Ovary (tissue), 10 donors: ENCODE measurements at places on chromosomes 4 and X. TPM values are rescaled to one million over a fixed set of nuclear protein-coding genes. Genes with fewer than 3 reads are reported as not detected.
A peak's percentile ranks its signal among the peaks of the same experiment; 100 is the strongest.

DNA sequence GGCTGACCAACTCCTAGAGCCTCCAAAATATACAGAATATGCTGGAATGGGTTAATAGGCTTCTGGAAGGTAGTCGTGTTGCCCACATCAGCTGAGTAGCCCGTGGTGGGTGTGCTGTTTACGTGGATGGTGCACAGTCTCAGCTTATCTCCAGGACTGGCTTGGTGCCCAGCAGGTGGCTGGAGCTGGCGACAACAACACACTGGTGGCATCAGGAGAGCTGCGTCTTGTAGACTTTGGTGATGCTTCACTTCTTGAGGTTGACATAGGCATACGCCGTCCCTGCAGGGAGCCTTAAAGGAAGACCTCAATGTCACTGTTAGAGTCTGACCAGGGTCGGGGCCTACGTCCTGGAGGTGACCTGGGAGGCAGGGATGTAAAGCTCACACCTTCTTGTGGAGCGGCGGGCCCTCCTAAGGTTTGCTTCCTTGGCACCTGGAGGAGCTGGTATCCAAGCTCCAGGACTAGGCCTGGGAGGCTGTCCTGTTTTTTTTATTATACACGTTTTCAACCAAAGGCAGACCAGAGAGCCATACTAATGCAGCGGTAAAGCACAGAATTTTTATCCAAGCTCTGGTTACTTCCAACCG lies 26.5 kb upstream of the RBMX start:
- no peak overlapping the region for H3K27ac ChIP-seq
- no peak overlapping the region for H3K4me3 ChIP-seq
- no peak for DNase-seq
- no peaks in the 10 kb centered on the region for H3K4me1 ChIP-seq
- H3K36me3 ChIP-seq = no peaks in the 10 kb centered on the region

TBC1D19 gene
- 20.9 TPM for total RNA-seq

DNA sequence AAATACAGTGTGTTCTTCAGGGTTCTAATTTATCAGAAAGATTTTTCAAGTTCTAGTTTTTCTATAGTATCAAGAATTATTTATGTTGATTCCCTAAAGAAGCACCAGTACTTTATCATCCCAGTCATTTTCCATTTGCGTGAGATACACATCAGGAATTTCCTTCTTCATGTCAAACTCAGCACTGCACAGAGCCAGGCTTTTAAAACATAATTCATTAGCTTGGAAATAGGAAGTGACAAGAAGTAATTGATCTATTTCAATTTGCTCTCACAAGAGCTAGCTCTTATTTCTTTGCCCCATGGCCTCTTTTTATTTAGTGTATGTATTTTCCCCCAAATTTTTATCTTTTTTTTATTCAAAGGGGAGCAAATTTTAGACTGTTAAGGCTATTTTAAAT lies 13.0 kb upstream of the SLC10A4 start:
- no peak overlapping the region for H3K27ac ChIP-seq
- no peaks in the 10 kb centered on the region for H3K36me3 ChIP-seq
- DNase-seq = no peak
- H3K4me1 ChIP-seq = no peaks in the 10 kb centered on the region
- no peaks in the 10 kb centered on the region for H3K27me3 ChIP-seq

PDLIM3 gene
- total RNA-seq = 139 TPM

SERPINA7 gene
- total RNA-seq = not detected

DNA sequence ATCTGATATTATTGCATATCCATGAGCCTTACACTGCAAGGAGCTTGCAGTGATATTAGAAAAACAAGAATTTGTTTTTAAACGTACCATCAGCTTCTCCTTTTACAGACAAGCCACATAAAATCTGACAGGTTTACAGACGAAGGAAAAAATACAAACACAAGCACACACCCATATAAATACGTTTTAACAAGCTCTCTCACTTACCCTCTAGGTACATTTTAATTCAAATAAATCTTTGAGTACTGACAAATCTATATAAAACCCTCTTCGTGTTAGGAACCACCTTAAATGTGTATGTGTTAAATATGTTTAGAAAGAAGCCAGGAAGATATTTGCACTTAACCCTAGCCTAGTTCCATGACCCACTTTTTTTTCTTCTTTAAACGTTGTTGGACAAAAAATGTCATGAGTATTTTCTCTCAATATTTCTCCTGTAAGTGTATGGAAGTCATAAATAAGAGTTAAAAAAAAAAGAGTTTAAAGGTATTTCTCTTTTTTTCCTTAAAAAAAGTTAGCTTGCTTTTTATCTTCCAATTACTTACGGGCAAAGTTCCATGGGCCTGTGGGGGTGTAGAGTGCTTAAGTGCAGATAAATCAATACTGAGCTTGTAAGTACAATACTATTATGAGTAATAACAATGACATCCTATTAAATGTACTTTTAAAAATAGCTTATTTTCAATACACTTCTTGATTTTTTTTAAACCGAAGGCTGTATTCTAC lies 1.5 kb downstream of the ARAP2 start:
- no peaks in the 10 kb centered on the region for H3K36me3 ChIP-seq

DNA sequence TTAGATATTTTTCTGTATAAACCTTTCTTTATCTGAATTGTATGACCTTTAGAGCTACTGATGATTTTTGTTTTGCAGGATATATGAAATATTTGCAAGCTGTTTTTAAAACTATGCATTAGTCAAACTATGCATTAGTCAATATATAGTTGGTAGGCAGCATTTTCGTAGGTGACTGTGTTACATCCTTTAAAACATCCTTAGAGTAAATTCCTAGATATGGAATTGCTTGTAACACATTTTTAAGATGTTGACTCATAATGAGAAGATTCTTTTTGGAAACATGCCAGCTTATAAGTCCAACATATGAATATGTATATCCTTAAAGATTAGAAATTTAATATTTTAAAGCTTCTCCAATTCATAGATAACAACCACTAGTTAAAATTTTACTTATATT lies 1768.5 kb downstream of the PCDH7 start:
- H3K4me1 ChIP-seq = no peaks in the 10 kb centered on the region
- H3K27ac ChIP-seq = no peak overlapping the region
- DNase-seq = no peak

- no peak for DNase-seq
- H3K36me3 ChIP-seq = no peaks in the 10 kb centered on the region
- no peak overlapping the region for H3K4me3 ChIP-seq
- no peaks in the 10 kb centered on the region for H3K4me1 ChIP-seq
- no peak overlapping the region for H3K27ac ChIP-seq
- no peaks in the 10 kb centered on the region for H3K27me3 ChIP-seq
Measured at GRCh38 chrX:82230013-82230412, 1028.1 kb downstream of the SH3BGRL start.

DNA sequence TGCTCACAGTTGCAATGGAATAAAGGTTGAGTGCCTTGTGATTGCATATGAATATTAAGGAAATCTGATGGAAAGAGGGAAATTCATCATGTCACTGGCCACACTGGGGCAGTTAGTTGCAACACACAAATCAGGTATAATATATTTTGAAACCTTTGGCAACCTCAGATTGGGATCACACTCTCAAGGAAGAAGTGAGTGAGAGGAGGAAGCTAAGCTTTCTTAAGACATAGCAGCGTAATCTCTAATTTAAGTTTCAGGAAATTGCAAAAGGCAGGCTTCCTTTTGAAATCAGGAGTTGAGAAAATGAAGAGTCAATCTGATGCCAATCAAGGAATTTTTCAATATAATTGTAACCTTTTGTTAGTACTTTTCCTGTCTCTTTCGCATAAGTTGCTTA lies 12.3 kb upstream of the CLTRN start:
- no peaks in the 10 kb centered on the region for H3K36me3 ChIP-seq
- H3K4me1 ChIP-seq = peaks cover 6% of the 10 kb centered on the region
- H3K27me3 ChIP-seq = no peaks in the 10 kb centered on the region

DNA sequence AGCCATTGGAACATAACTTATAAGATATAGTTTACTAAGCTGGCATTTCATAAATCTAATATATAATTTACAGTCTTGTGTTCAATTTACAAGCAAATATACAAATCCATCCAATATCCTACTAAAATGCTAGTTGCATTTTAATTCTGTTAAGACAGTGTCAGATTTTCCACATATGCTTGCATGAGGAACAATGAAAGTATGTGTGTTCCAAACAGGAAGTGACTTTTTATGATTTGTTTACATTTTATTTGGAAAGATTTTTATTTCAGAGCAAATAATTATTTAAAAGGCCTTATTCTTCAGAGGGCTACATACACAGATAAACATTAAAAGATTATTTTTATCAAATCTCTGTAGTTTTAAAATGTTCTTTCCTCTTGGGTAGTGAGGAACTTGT lies 130.1 kb downstream of the KLHL34 start:
- no peak overlapping the region for H3K4me3 ChIP-seq
- H3K27me3 ChIP-seq = no peaks in the 10 kb centered on the region
- no peak overlapping the region for H3K27ac ChIP-seq
- no peak for DNase-seq

- no peaks in the 10 kb centered on the region for H3K27me3 ChIP-seq
- DNase-seq = no peak
- peaks cover 4% of the 10 kb centered on the region for H3K4me1 ChIP-seq
- H3K36me3 ChIP-seq = no peaks in the 10 kb centered on the region
- H3K27ac ChIP-seq = no peak overlapping the region
- no peak overlapping the region for H3K4me3 ChIP-seq
Measured at GRCh38 chr4:119016636-119017035, 119.0 kb upstream of the MYOZ2 start.

DNA sequence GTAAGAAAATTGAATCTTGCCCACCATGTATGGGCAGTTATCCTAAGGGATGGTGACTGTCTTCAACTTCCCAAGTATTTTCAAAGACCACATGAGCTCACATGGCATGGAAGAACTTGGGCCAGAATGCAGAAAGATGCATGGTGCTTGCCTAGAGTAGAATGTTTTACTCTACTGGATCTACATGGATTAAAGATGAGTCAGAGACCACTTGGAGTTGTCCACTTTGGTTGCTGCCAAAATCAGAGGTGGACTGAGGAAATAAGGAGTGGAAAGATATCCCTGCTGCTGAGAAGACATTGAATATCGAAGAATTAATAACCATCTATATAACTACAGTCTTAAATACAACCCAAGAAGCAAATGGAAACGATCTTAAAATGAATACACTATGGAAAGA lies 498.1 kb downstream of the NLGN4X start:
- H3K27me3 ChIP-seq = no peaks in the 10 kb centered on the region
- no peak for DNase-seq
- no peaks in the 10 kb centered on the region for H3K36me3 ChIP-seq
- no peak overlapping the region for H3K4me3 ChIP-seq
- H3K4me1 ChIP-seq = no peaks in the 10 kb centered on the region
- no peak overlapping the region for H3K27ac ChIP-seq

RGN gene
- 47.0 TPM for total RNA-seq

DNA sequence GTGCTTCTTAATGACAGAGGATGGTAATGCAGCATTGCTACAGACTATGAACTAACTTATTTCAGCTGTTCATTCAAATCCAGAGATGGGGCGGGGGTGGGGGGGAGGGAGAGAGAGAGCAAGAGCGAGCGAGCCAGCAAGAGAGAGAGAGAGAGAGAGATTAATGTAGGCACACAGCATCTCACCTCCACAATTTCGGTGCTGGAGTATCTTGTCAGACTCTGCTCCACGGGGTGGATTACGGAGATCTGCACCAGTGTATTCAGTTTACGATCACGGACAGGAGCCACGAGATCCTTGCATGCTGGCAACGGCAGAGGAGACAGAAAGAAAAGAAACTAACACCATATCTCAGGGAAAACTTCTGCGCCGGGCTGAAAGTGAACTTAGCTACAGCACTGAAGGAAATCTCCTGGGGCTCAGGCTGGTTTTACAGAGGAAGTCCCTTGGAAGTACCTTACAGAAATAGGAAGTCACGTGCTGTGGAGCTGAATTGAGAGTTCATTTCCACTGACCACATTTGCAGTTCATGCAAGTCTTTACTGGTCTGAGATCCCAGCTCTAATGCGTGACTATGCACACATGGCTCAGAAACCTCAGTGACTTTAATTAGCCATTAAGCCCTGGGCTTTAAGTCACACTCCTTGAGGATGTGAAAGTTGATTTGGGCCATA lies 440.9 kb downstream of the INPP4B start:
- H3K4me1 ChIP-seq = peaks cover 2% of the 10 kb centered on the region
- DNase-seq = peak; percentile 40
- H3K27me3 ChIP-seq = no peaks in the 10 kb centered on the region

DNA sequence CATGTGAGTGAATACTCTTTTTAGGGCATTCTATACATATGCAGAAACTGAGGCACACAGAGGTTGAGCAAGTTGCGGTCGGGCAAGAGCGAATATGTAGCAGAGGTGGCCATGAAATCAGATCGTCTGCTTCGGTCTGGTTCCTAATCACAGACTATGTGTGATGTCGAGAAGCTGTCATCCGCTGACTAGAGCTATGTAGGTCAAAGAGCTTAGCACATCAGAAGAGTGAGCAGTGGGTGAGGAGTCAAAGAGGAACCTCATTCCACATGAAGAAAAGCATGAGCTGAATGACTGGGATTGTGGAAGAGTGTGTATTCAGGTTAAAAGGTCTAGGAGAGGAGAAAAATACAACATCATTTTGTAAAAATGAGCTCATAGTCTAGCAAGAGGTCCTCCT lies 19.0 kb downstream of the GAB3 start:
- H3K4me3 ChIP-seq = no peak overlapping the region
- H3K36me3 ChIP-seq = no peaks in the 10 kb centered on the region

DNA sequence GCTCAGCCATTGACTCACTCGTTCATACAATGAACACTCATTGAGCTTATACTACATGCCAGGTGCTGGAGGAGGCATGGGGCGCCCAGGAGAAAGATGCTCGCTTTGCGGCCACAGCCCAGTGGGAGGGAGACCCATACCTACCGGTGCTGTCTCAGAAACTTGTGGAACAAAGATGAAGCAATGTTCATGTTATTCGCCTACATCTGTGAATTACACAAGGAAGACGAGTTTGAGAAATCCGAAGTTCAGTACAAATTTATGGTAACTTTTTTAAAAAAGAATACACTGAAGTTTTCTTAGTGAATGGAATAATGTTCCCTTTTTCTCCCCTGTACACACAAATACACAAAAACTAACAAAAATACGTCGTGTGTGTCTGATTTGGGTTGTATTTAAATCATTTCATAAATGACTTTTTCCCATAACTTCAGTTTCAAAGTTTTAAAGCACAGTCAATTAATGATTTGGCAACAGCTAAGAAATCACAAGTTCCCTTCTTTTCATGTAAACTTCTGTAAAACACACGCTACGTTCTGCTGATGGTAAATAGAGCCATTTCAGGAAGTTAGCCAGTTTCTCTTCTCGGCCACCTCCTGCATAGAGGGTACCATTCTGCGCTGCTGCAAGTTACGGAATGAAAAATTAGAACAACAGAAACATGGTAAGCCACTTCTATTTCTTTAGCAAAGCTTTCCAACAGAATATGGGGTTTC lies at the start of gene TLR8:
TLR8 (plus strand) TSS at position 575 of the 716 bp plus-strand sequence; CDS start at position 662, 87 bp downstream.
- DNase-seq = no peak
- H3K4me1 ChIP-seq = no peaks in the 10 kb centered on the region
- H3K27ac ChIP-seq = no peak within 1 kb of the TSS
- H3K36me3 ChIP-seq = no peaks in the 10 kb centered on the region
- no peaks in the 10 kb centered on the region for H3K27me3 ChIP-seq

DNA sequence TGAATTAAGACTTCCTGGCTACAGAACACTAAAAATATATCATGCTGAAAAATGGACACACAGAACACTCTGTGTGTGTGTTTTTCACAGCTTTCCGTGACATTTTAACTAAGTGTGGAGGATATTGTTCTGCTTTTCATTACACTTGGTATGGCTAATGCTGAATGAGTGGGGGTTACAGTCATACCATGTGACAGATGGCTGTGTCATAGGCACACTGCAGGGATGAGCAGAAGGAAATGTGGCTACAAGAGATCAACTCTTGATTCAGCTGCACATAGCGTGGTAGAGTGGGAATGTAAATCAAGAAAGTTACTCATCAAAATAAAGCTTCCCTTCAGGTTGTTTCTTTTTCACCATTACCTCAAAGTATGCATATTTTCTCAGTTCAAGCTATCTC lies 669.8 kb downstream of the IQCM start:
- H3K36me3 ChIP-seq = no peaks in the 10 kb centered on the region
- no peaks in the 10 kb centered on the region for H3K4me1 ChIP-seq
- H3K4me3 ChIP-seq = no peak overlapping the region
- no peak for DNase-seq
- H3K27ac ChIP-seq = no peak overlapping the region
